ENCODE measurements at places on chromosomes 5 and 9.

DNA sequence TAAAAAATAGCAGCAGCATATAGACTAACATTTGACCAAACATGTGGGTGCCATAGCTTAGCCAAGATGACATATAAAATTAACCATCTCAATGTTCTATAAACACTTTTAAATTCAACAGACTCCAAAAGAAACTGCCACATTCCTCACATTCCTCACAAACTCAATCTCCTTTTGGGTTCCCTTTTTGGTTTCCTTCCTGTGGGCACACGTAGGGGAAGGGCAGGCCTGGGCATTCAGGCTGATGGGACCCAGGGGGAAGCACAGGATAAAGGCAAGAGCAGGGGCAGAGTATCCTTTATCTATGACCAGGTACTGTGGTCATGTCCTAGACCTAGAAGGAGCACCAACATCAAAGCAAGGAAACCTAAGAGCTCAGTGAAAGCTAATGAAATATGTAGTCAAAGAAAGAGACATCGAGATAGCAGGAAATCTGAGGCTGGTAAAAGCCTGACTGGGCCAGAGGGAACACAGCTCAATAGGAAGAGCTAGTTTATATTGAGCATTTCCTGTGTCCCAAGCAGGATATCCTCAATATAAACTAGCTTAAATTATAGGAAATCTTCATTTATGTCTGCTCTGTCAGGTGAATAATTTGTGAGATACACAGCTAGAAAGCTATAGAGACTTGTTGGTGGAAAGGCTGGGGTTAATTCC is 13.6 kb upstream of the ERAP1 start:
- no peak for DNase-seq

DNA sequence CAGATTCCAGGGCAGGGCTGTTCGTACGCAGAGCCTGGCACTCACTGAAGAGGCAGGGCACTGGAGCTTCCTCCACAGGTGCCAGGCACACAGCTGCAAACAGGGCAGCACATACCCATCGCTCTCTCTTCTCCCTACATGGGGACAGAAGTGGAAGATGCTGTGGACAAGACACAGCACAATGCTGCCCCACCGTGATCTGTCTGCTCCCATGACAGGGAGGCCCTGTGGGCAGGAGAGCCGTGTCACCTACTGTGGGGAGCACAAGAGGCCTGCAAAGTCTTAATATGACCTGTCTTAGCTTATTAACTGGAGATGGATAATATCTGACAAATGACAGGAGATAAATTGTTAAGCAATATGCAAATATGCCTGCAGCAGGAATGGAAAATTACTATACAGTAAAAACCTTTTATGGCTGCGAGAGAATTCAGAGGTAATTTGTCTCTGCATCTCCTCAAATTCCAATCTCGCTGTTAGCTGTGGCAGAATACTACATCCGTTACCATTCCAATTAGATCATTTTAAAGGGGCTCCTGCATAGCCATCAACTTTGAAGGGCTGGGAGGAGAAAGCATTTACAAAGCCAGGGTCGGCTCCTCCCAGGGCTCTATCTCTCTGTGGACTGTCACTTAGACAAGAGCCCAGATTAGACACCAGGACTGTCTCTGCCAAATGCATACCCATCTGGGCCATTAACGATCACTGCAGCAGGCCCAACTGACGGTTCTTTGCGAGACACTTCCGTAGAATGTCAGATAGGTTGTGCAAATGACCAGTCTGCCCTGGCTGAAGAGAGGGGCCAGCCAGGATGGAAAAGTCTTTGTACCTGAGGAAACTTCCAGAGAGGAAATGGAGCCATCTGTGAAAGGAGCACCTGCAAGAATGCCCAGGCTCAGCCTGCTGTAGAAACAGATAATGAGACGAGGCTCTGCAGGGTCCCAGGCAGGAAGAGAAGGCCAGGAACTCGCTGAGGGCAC is 90.7 kb upstream of the FSTL4 start:
- DNase-seq = no peak

GRCh38 chr5:10498350-10498749 is 56.7 kb downstream of the ROPN1L start:
- DNase-seq = peak; percentile 53

- no peak for DNase-seq
Observed at GRCh38 chr9:89716559-89716958, 111.7 kb downstream of the GADD45G start.

DNA sequence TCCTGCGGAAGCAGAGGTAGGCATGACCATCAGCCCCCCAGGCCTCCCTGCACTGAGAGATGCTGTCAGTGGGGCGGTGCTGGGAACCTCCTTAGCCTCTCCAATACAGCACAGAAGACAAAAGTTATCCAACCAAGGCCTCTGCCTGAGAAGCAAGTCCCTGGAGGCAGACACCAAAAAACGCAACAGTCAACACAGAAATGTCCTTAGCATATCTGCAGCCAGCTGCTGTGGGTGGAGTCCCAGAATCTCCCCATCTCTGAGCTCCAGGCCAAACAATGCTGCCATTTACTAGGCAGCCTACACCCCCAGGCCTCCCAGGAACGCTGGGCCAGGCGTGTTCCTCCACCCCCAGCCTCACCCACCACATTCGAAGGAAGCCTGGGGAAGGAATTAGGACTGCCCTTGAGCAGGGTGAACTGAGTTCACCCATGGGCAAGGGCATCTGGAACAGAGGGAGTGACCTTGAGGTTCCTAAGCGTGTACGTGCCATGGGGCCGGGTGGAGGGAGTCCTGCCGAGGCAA is 43.7 kb downstream of the STK10 start:
- DNase-seq = peak; percentile 53

- DNase-seq = no peak
Observed at GRCh38 chr9:33438926-33439680, 8.3 kb downstream of the AQP3 start.

- no peak for DNase-seq
Observed at GRCh38 chr9:83920469-83920926, 734 bp downstream of the KIF27 start.

- DNase-seq = no peak
Observed at GRCh38 chr9:98855592-98855991, 48.1 kb downstream of the GALNT12 start.

DNA sequence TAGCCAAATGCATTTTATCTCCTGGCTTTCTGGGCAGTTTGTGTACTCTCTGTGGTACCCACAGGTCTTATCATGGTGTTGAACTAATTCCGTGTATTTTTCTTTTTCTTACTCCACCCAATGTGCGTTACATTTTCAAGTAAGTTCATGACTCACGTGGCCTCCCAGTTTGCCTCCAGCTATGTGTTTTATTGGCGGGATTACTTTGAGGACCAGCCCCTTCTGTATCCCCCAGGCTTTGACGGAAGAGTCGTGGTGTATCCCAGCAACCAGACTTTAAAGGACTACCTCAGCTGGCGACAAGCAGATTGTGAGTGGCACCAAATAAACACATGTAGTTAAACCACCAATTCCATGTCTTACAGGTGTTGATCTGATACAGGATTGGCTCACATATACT is 3.2 kb downstream of the THG1L start:
- no peak for DNase-seq

DNA sequence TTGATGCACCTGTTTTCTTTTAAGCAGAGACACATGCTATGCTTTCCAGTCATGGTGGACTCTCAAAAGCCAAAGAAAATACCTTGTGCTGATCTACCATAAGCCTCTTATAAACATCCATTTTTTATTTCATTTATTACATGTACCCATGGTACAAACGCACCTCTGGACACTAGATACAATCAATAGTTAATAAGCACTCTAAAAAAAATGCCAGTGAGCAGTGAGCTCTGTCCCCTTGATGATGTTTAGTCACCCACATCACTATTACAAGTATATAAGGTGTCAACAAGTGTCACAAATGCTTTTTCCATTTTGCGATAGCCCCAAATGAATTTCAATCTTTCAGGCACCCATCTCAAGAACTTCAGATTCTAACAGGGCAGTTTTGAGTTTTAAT is 5.9 kb downstream of the KLF4 start:
- DNase-seq = no peak

- DNase-seq = no peak
Observed at GRCh38 chr5:23730023-23730422, 222.6 kb downstream of the PRDM9 start.

GRCh38 chr9:92480291-92480771 is 2.0 kb downstream of the ASPN start:
- DNase-seq = no peak

DNA sequence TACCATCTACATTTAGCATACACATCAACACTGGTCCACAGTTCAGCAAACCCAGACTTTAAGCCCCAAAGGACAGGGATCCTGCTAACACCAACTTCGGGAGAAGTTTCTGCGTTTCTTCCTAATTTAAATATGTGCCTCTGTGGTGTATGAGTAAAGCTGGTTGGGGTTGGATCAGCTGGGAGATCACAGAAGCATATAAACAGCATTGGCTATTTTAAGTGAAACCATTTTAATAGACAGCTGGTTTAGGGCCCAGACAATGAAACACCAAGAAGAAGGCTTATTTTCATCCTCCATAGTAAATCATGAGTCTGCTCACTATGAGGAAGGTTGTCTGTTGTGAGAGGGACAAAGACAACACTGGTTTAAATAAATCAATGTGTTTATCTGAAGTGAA is 11.3 kb downstream of the EBF1 start:
- no peak for DNase-seq
